ENCODE measurements at places on chromosomes 16 and 17.

DNA sequence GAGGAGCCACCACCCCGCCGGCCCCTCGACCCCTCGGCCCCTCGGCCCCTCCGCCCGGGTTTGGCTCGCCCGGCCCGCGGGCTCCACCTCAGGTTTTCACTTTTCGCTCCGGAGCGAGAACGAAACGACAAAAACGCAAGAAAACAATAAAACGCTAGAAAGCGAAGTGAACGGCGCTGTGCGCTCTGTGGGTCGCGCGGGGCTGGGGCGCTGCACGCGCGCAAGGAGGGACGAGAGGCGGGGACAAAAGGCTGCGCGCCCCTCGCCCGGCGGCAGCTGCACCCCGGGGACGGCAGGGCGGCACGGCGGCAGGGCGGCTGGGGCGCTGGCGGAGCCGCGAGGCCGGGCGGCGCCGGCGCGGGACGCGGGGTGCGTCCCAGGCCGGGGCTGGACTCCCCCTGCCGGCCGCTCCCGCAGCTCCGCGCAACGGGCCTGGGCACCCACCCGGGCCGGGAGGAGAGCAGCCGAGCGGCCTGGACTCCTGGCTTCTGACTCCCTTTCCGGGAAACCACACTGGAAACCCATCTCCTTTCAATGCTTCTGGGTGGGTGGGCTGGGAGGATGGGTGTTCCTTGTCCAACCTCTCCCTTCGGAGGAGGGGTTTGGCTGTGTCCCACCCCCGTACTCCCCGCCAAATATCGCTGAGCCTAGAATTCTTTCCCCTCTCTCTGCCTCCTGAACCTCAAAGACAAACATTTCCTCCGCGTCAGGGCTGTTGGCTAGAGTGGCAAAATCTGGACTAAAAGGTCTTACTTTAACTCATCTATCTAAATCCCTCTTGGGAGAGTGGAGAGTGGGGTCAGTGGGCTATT, 9.9 kb downstream of the TBX2 start:
- peak; percentile 47 for DNase-seq

DNA sequence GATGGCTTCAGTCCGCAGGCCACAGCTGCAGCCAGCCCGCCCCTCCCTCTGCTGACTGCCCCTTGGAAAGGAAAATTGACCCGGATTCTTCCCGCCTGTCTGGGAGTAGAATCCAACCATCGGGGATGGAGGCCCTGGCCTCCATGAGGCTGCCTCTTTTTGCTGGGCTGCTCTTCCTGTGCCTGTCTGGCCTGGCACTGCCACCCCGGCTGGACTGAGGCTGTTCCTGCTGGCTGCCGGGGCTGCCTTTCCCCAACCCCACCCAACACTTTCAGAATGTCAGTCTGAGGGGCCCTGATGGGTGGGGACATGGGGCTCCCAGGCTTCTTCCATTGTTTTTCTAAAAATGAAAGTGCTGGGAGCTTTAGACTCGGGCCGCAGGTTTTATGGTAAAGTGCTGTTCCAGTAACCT, 7.3 kb downstream of the BAHCC1 start:
- DNase-seq, result no peak

GRCh38 chr17:81706757-81707624, 3.8 kb downstream of the MRPL12 start:
- no peak for DNase-seq

- peak; percentile 64 for DNase-seq
These were observed 70.8 kb downstream of the ABR start for GRCh38 chr17:1108765-1109605.

DNA sequence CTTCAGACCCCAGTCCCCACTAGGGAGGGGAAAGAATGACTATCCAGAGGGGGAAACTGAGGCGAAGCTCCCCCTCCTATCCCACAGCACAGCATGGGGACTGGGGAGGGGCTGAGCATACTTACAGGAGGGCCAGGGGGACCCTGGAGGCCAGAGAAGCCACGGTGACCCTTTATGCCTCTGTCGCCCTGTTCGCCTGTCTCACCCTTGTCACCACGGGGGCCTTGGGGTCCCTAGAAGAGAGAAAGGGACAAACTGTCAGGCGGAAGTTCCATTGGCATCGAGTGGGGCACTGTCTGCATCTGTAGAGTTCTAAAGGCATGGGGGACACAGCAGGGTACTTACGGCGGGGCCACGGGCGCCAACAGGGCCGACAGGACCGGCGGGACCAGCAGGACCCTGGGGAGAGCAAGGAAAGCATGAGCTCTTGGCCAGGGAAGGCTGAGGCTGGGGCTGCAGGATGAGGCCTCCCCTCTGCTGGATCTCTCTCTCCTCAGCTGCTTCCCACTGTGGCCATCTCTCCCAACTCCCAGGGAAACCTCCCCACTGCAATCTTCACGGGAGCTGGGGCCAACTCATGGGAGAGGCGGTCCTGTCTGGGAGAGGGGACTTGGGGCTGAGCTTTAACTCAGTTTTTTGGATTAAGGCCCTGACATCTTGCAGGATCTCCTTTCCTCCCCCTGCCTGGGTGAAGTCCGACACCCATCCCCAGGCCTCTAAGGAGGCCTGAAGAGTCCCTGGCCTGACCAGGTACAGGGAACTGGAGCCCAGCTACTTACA, 13.5 kb downstream of the COL1A1 start:
- DNase-seq, result no peak

- no peak for DNase-seq
These were observed 454.5 kb downstream of the CDH11 start for GRCh38 chr16:64667334-64667877.

DNA sequence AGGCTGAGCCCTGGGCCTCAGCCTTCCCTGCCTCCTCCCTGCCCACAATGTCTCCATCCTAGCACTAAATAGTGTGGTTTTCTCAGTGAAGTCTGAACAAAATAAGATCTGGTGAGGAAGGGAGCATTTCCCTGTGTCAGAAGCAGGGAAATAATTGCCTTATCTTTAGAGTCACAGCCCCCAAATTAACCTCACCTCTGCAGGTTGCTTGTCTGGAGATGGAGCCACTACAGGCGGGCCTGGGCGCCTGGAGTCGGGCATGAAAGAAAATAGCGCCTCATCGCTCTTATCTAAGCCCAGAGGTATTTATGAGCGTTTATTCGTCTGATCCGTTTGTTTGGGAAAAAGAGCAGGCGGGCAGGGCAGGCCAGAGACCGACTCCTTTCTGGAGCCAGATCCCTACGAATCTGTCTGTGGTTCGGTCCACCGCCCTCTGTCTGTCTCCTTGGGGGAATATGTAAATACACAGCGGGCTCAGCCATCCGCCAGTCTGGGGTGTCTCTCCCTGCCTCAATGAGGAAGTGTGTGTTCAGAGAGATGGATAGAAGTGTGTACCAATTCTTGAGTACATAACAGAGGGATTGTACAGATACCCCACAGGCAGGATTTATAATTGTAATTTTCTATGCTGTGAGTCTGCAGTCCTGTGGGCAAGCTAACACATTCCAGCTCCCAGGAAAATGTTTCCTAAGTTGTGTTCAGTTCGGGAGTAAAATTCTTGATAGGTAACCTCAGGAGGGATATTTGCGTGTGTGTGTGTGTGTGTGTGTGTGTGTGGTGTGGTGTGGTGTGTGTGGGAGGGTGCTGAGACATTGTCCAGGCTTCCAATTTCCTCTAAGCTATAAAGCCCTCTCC, 4.3 kb downstream of the HOXB6 start:
- DNase-seq, result no peak

DNA sequence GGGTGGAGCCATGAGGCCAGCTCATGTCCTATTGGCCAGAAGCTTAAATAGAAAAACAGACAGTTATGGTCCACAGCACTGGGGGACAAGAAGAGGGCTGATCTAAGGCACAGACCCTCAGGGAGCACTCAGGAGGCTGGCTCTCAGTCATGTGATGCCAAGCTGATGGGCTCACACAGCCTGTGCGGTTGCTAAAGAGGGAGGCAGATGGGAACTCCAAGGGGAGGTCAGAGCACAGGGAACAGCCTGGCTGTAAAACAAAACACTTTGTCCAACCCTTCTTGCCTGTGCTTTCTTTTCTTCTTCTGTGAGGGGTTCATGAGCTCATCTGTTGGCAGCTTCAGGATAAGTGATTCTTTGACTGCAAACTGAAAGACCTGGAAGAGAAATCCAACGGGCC, 27.2 kb downstream of the CNTNAP1 start:
- no peak for DNase-seq

DNA sequence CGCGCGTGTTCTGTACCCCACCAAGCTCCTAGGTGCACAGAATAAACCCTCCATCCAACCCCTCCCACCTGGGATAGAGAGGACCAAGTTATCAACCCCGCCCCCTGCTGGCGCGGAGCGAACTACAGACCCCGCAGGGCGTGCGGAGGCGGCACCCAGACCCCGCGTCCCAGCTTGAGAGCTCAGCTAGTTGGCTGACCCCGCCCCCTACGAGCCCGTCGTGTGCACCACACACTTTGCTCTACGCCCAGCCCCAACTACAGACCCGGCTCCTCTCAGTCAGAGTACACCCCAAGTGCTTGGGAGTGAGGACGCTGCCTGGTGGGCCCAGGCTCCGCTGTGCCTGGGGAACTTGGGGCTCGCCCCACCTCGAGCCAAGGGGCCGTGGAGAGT, 1.5 kb downstream of the GRIN2A start:
- peak; percentile 6 for DNase-seq

DNA sequence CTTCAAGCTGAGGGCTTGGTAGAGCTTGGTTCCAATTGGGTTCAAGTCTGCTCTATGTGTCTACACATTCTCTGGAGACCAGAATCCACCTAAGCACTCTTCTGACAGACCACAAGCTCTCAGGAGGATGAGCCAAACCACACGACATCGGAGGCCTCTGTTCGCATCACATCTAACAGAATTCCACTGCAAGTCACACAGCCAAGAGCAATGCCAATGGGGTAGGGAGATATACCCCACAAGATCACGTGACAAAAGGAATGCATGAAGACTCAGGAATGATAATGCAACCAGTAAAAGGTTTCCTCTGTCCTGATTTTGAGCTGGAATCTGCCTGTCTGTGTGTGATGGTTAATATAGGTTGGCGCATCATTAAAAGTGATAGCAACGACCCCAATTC, 46.6 kb upstream of the RPL38 start:
- no peak for DNase-seq

- no peak for DNase-seq
These were observed 19.8 kb downstream of the SLC7A5 start for GRCh38 chr16:87849419-87850008.

DNA sequence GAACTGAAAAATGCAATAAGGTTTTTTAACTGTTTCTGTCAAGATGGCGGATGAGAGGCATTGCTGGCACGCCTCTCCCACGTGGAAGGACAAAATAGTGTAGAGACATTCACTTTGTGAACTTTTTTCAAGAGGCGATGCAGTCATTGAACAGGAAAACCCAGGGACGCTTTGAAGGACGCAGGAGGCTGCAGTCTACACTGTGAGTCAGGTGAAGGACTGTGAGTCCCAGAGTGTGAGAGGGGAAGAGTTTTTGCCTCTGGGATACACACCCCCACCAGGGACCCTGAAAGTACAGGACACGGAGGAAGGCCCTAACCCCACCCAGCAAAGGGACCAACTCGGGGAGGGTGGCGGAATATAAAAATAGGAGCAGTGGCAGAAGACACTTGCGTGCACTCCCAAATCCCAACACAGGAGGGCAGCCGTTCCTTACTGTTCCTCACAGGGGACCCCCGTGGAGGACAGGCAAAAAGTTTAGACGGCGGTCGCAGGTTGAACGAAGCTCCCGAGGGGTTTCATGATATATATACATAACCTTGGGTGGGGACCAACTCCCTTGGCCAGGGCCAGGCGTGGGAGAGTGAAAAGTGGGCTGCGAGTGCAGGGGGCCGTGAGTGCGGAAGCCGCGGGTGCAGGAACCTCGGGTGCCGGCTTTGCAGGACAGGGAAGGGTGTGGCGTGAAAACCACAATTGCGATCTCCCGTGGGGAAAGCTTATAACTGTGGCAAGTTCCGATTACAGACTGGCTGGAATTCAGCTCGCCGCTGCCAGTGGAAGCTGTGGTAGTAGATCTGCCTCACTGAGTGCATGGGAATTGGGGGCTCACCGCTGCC, 82.0 kb upstream of the ALOX12 start:
- peak; percentile 77 for DNase-seq

GRCh38 chr16:3170440-3171180, 17.4 kb upstream of the OR1F1 start:
- DNase-seq, result no peak

GRCh38 chr17:573036-573435, 141.6 kb downstream of the VPS53 start:
- no peak for DNase-seq

DNA sequence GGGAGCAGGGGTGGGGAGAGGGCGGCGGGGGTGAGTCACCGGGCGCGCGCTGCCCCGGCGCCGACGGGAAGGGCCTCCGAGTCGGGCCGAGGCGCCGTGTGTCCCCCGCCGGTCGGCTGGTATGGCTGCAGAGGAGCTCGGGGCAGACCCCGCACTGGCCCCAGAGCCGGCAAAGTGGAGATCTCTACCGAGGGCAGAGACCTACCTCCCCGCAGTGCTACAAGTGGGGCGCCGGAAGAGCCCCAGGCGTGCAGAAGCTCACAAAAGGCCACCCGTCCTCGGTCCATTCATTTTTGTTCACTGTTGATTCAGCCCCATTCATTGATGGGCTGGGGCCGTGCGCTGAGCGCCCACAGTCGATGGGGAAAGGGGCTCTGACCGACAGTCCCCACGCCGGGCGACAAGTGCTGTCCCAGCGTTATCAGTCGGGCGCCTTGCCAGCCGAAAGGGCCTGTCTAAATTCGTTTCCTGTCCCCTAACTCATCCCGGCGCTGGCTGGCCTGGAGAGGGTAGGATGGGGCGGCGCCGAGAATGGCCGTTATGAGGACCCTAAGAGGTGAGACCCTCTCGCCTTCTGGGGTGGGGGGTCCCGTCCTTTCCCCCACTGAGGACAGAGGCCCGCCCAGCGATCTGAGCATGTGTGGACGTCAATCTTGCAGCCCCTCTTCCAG, 709 bp upstream of the ENO3 start:
- DNase-seq, result no peak

DNA sequence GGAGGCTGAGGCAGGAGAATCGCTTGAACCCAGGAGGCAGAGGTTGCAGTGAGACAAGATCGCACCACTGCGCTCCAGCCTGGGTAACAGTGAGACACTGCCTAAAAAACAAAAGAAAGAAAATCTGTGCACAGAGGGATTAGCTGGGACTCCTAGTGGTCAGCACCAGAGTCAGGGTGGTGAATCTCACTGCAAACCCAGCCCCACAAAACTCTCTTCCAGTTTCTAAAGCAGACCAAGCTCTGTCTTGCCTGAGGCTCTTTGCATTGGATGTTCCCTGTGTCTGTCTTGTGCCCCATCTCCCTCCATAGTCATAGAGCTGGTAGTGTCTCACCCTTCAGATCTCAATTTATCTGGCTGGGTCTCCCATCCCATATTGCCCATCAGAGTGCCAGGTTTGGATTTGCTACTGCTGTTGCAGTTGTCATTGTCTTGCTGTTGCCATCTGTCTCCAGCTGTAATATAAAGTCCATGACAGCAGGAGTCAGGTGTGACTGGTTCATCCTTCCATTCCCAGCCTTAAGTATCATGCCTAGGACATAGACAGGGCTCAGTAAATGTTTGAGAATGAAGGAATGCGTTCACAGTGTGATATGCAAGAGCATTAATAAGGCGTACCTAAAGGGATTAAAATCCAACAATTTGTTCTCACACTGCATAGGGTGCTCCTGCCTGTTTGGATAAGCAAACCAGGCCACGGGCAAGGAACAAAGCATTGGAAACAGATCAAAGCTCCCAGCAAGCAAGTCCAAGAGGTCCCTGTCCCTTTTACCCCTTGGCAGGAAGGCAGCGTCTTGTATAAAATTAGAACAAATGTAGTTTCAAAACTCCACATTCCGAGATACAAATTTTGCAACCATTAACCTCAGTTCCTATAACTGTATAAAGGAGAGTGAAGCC, 614.6 kb upstream of the CDH5 start:
- no peak for DNase-seq
